ENCODE measurements at places on chromosomes 1 and 21. TPM values are rescaled to one million over a fixed set of nuclear protein-coding genes. Genes with fewer than 3 reads are reported as not detected.
A peak's percentile ranks its signal among the peaks of the same experiment; 100 is the strongest.

- DNase-seq = no peak
These were observed 17.7 kb downstream of the COL6A2 start for GRCh38 chr21:46115441-46116188.

DNA sequence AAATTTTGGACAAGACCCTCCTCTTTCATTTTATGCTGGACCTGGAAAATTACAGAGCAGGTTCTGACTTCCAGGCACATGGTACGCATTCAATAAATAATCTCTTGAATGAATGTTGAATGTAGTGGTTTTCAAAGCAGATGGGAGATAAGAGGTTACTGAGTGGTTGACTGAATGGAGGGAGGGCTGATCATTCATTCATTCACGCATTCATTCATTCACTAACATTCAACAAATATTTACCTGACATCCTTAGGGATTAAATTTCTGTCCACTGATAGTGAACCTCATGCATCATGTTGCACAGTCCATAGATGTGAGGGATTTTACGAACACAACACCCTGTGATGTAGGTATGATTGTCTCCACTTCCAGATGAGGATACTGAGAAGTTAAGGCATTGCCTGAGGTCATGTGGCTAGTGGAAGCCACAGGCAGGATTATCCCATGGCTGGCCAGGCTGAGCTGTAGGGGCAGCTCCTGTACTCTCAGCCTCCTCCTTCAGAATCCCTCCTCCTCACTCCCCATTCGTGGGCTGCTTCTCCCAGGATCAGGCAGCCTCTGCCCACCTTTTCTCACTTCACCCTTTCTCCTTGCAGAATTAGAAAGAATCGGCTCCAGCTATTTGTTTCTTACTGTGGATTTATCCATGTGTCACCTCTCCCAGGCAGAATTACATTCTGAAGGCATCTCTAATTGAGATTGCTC, 48.4 kb upstream of the ATP5PO start:
- DNase-seq = no peak

DNA sequence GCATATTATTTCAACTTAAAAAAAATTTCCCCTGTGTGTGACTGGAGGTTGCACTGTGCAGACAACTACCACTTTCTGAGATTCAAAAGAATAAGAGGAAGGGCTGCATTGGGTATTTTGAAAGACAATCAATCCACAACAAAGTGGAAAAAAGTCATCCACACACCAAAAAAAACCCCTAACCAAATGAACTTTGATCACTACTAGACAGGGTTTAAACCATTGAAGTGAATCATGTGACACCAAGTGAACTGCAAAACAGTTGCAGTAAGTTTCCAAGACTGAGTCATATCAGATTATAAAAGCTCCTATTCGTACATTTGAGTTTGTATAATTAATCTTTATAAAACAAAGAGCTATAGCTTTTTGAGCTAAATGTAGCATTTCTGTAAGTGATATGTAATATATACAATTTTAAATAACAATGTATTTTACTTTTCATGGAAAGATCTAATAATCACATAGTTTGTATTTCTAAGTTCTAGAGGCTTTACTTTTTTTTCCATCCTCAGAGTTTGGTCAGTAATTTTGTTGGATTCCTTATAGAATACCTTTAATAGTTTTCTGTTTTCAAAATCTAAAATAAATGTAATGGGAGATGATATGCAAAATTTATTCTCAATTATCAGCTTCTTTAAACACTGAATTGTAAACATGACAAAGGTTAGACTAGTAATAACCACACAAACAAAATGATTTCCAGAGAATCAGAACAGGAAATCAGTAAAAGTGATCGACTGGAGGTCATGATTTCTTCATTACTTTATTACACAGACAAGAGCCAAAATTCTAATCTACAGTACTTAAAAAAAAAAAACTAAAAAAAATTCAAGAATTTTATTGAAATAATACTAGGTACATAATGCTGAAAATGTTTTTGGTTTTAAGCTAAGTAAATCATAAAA, 50.5 kb upstream of the GFI1 start:
- DNase-seq = no peak

GRCh38 chr1:200971428-200971903, 52.0 kb downstream of the KIF21B start:
- no peak for DNase-seq

- no peak for DNase-seq
These were observed 5.0 kb downstream of the PLPPR4 start for GRCh38 chr1:99269321-99269720.

DNA sequence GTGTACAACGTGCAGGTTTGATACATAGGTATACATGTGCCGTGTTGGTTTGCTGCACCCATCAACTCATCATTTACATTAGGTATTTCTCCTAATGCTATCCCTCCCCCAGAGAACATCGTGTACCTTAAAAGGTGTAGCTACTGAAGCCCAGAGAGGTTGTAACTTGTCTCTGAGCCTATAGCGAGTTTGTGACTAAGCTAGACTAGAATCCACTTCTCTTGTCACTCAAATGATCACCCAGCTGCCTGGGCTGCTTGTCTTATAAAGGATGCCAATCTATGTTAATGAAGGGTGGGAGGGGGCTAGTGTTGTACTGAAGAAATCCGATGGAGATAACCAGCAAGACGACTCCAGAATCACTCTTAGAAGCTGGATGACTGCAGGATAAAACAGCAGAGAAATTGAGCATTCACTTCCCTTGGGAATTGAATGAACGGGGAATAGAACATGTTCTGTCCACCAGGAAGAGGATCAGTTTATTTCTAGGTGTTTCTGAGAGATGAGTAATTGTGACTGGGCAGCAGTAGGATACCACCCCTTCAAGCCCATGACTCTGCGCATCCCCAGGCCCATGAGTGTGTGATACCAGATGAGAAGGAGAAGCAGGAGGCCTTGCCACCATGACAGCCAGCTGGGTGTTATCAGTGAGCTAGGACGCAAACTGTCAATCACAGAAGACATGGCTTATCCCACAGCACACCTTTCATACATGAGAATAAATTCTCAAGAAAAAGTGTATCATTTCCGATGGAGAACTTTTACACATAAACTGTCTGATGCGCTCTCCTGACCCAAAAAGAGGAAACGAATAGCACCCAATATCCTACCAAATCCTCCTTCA, 390.4 kb downstream of the NTNG1 start:
- DNase-seq = no peak

GRCh38 chr1:208170252-208170651, 73.9 kb downstream of the PLXNA2 start:
- DNase-seq = peak; percentile 90

DNA sequence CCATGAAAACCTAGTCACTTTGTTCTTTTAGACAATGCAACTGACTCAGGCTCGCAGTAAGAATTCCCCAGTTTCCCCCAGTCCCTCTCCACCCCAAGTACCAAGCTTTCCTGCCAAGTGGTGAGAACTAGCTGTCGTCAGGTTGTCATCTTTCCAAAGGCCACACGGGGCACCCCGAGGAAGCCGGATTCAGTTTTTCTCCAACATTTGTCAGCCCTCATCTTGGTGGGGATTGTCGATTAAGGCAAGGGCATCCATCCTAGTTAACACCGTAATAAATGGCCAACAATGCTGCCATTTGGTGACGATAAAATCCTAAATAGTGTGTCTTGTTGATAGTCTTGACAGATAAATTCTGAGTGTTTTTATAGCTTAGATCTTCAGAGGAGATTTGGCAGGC, 55.9 kb upstream of the PROX1 start:
- DNase-seq = no peak

DNA sequence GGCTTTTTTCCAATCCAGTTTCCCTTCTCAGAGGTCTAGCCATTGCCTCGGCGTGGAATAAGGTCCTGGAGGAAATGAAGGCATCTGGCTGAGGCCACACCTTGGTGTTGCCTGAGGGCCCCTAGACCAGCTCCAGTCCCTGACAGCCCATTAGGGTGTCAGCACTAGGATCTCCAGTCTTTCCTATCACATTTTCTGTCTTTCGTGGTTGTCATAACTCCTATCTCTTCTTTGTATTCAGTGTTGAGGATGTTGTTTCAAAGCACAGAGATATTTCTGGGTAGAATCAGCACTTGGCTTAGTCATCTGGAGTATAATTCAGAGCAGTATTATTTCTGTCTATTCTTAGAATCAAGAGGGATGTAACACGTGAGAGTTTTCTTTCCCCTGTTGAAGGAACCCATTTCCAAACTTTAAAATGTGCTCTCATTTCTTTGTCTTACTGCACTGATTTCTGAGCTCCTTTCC, 844.3 kb downstream of the KCNT2 start:
- DNase-seq = no peak

The ERG gene
- 2.8 TPM for polyA plus RNA-seq

The TMEM82 gene
- not detected for polyA plus RNA-seq

The CFAP410 gene
- polyA plus RNA-seq = 38.3 TPM

The GRIK3 gene
- polyA plus RNA-seq = 3.3 TPM

The TRIM67 gene
- polyA plus RNA-seq = 1.9 TPM

The PDE4B gene
- 16.3 TPM for polyA plus RNA-seq

The BTBD8 gene
- polyA plus RNA-seq = 2.6 TPM

The HIVEP3 gene
- 5.4 TPM for polyA plus RNA-seq

The CLCNKB gene
- 0.44 TPM for polyA plus RNA-seq

The PADI2 gene
- 110 TPM for polyA plus RNA-seq

The UBE2U gene
- polyA plus RNA-seq = not detected

The PFKFB2 gene
- polyA plus RNA-seq = 74.2 TPM

The DCST2 gene
- polyA plus RNA-seq = 0.81 TPM

All from brain (organoid and tissue), 16 donors.